ENCODE measurements at places on chromosomes 6 and 20.

GRCh38 chr6:80607811-80608391, 501.4 kb downstream of the BCKDHB start:
- peak; percentile 96 for DNase-seq

DNA sequence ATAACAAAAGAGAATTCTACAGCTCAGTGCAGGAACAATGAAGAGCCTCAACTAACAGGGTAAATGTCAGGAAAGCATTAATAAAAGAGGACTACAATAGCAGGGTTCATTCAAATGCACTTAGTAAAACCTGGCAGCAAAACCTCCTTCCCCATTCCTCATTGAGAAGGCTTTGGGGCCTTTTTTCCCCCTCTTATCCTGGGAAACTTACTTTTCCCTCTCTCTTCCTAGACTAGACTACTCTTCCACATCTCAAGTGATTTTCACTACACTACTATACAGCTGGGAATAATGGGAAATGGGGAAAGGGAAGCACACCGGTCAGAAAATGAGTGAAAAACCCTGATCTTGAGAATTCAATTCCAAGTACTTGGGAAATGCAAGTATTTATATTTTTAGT, 10.1 kb downstream of the ROMO1 start:
- no peak for DNase-seq

DNA sequence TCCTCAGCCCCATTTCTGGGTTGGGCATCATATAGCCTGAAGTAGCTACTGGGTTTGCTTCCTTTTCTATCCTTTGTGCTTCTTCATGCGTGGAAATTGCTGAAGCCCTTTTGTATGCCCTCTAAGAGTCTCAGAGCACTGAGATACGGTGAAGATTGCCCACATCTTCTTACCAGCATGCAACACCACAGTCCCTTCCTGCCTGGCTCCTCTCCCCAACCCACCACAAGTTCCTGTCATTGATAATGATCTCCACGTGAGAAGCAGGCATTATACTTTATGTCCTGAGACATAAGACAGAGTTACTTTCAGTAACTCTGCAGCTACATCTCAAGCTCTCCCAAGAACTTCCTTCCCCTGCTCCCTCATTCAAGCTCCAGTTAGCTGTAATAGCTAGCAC, 15.8 kb upstream of the PLCB4 start:
- DNase-seq, result peak; percentile 17

DNA sequence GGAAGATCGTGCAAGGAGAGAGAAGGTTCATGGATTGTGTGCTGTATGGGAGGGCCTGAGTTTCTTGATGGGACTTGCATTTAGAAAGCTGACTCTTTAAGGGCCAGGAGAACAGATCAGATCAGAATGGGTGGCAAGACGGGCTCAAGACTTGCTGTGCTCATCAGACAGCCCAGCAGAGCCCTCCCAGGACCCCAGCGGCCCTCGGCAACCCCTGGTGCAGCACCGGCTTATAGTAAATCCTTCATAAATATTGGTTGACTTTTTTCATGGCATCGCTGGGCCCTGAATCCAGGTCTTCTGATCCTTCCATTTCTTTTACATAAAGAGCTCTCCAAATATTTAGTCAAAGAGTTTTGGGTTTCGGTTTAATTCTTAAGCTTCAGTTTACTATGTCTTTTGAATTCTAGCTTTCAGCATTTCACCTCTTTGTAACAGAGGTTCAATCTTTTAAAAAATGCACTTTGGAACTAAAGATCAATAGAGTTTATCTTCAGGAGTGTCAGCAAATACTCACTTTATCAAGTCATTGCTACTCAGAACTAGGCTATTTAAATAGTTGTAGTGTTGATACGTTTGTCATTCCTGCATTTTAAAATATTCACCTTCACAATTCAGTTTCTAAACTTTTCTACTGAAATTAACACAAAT, 205.6 kb downstream of the ZDHHC14 start:
- no peak for DNase-seq

GRCh38 chr6:53530346-53530745, 14.6 kb downstream of the GCLC start:
- peak; percentile 30 for DNase-seq

- no peak for DNase-seq
Measured at GRCh38 chr6:169207482-169207881, 46.2 kb downstream of the THBS2 start.

Measured in fibroblast of skin of right quadriceps (primary cell).